GM20000 (cell line): ENCODE measurements at places on chromosomes 16 and 17.

GRCh38 chr17:17511881-17512858 is 16.0 kb upstream of the RASD1 start:
- no peak for DNase-seq

GRCh38 chr17:2304931-2305330 is 1.2 kb downstream of the SRR start:
- no peak for DNase-seq

GRCh38 chr16:5722116-5722619 is 624.6 kb upstream of the EEF2KMT start:
- DNase-seq: no peak

DNA sequence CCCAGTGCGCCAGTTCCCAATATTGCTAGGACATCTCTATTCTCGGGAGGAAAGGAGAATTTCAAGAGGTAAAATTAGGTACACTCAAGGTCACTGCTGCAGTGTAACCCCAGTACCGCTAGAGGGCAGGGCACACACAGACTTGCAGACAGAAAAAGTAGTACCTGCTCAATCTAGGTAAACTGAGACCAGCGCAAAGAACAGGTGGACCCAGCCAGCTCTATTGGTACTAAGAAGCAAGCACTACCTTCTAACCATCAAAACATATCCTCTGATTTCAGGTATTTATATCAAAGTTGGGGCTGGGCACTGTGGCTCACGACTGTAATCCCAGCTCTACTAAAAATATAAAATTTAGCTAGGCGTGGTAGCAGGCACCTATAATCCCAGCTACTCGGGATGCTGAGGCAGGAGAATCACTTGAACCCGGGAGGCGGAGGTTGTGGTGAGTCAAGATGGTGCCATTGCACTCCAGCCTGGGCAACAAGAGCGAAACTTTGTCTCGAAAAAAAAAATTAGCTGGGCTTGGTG is 3.6 kb upstream of the WDR81 start:
- peak; percentile 59 for DNase-seq

GRCh38 chr17:64005734-64006167 is 7.6 kb downstream of the PRR29 start:
- no peak for DNase-seq

DNA sequence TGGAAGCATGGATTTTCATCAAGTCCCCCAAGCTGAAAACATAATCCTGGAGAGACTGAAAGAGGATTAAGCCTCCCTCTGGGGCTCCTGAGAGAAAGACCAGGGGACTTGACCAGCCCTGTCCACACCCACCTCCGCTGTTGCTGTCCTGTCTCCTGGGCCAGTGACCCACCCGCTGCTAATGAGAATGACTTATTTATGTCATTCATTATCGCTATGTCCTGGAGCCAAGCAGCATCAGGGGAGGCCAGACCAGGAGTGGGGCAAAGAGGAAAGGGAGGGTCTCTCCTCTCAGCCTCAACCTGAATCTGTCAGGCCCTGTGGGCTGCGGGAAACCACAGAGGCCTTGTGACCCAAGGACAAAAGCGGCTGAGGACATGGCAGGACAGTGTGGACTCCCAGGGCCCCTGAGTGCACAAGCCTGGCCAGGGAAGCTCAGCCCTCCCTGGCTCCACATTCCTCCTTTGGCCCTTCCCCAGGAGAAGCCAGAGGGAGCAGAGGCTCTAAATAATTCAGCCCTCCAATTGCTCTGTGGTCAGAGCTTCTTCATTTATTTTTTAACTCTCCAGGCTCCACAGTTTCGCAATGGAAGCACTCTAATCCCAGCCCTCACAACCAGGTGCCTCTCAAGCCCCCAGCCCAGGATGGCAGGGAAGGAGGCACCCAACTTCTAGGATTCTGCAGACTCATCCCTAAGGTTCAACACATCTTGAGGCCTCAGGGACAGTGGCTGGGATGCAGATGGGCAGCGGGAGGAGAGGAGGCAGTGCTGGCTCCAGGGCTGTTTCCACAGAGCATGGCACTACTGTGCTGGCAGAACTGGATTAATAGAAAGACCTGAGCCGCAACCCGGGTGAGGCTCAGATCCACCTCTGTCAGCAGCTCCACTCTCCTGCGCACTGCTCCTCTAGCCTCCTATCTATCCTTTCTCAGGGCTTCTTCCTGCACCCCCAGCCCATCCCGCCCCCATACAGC is 19.1 kb downstream of the CUEDC1 start:
- DNase-seq: no peak

DNA sequence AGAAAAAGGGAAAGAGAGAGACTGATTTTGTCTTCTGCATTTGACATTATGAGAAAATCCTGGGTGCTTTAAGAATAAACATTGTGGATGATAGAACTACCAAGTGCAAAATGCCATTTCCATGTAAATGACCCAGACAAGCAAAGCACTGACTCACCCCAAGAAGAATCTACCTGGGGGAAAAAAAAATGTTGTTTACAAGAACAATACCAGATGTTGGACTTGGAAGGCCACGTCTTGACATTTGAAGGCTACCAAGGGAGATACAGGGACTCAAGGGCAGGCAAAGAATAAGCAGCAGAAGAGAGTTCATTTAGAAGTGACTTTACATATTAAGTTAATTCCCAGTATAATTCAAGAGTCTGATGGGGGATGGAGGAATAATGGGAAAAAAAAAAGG is 125.3 kb downstream of the TMEM114 start:
- no peak for DNase-seq

- peak; percentile 71 for DNase-seq
Measured at GRCh38 chr17:44203731-44204440, 4.2 kb upstream of the ATXN7L3 start.

DNA sequence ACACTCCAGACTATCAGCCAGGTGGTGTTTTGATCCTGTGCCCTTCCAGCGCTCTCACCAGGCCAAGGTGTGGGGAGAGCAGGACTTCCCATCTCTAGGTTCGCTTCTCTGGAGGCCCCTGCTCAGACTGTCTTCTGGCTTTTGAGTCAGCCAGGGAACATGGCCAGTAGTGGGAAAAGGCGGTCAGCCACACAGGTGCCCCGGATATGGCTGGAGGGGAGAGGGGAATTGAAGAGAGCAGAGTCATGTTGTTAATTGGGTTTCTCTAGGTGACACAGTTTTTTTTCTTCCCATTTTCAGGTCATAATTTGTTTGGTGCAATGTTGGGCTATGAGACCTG is 1.5 kb downstream of the MINK1 start:
- no peak for DNase-seq

DNA sequence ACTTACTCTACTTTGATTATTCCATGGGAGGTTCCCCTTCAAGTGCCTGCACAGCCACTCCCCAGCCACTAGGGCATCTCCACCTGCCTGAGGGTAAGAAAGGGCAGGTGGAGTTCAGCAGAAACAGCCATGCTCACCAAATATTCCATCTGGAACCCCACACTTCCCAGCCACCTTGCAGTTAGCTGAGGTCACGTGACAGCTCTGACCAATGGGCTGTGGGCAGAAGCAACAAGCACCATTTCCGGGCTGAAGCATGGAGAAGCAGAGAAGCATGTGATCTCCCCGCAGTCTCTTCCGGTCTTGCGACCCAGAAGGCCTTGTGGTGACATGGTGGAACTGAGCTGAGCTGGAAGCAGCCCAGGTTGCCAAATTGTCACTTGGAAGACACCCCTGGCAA is 108.6 kb downstream of the CCT6B start:
- no peak for DNase-seq

DNA sequence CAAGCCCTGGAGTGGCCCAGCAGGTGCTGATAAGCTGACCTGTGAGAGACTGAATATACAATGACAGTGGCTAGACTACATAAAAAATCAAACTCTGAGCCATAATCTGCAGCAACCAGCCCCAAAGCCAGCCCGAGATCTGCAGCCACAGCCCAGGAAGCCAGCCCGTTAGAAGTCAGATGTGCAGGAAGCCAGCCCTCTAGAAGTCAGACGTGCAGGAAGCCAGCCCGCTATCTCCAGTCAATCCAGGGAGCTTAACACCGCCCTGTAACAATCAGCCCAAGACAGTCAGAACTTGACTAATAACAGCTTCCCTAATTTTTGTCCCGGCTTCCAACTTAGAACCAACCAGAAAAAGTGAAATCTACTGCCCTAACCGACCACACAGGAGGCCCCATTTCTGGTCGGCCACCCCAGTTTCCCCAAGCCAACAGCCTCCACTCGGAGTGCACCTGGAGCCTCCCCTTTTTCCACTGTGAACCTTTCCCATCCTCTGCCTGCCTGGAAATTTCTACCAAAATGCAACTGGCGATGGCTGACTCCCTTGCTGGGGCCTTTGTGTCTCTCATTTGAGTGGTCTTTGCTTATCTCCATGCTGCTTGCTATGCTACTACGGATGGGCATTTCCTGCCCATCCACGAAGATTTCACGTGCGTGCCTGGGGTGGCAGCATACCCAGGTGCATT is 769.3 kb downstream of the KCNJ18 start:
- DNase-seq: no peak

DNA sequence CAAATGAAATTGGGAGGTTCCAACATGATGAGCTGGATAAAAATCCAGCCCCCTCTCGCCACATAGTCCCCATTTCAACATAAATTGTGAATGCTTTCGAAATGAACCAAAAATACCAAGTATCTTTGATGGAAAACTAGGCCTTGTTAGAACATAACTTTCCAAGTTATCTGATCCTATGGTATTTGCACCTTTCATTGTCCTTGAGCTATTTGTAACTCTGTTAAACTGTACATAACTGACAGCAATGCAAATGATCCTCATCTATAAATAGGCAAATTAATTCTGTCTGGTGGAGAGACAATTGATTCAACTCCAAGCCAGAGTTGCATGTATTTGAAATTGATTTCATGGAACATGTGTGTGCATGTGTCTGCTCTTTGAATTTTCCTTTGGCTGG is 18.2 kb downstream of the CMTM4 start:
- DNase-seq: no peak

GRCh38 chr16:57882792-57883191 is 80.5 kb upstream of the KIFC3 start:
- peak; percentile 19 for DNase-seq

- DNase-seq: no peak
Measured at GRCh38 chr17:31092475-31093064, 2.2 kb upstream of the NF1 start.

DNA sequence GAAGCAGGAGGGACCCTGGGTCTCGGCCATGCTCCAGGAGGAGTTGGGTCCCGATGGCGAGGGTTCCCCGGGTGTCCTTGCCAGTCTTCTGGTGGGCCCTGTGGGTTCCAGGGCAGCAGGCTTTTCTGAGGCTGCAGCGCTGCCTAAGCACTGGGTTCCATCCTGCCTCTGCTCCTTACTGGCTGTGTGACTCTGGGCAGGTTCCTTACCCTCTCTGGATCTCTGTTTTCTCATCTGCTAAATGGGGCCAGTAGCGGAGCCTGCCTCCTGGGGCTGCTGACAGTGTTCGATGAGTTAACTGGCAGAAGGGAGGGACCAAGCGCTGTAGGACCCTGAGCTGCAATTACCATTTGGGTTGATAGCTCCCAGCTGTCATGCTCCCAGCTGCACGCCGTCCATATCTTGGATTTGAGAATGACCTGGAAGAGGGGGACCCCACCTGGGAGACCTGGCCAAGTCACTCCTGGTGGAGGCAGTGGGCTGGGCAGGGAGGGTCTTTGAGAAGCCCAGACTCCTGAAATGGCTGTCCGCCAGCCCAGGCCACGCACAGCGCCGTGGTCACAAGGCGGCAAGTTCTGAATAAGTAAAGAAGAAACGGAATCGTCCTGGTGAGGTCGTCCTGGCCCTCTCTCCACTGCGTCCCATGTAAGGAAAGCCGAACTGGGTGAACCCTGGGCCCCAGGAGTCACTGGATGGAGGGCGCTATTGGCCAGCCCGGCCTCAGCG is 47.2 kb upstream of the GSE1 start:
- no peak for DNase-seq

DNA sequence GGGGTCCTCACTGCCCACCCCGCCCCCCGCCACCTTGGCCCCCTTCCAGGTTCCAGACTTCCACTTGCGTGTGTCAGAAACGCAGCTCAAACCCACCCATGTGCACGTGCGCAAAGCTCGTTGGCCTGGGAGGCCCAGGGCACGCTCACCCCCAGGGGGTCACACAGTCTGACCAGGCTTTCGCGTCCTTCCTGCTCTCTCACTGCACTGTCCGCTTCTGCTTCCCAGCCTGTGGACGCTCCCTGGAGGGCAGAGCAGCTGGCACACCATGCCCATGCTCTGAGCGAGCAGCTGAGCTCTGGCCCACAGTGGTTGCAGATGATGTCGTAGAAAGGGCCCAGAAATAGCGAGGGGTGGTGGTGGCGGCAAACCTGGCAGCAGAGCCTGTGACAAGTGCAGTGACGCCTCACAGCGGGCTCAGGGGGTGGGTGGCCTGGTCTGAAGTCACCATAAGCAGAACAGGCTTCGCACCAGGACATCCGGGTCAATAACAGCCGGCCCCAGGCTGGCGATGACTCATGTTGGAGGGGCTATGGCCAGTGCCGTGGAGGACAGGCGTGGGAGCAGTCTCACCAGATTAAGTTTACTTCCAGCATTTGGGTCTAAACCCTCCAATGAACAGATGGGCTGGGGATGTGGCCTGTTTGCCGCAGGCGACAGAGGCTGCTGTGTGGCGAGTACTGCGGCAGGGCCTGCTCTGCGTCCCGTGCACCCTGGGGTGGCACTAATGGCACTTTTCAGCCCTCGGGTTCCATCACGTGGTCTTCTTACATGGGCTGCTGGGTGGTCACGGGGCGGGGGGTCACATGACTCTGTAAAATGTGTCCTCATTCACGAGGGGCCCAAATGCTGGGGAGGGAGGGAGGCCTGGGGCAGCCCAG is 49.0 kb downstream of the NT5M start:
- no peak for DNase-seq

- DNase-seq: no peak
Measured at GRCh38 chr16:55872130-55872529, 3.0 kb downstream of the CES5A start.

DNA sequence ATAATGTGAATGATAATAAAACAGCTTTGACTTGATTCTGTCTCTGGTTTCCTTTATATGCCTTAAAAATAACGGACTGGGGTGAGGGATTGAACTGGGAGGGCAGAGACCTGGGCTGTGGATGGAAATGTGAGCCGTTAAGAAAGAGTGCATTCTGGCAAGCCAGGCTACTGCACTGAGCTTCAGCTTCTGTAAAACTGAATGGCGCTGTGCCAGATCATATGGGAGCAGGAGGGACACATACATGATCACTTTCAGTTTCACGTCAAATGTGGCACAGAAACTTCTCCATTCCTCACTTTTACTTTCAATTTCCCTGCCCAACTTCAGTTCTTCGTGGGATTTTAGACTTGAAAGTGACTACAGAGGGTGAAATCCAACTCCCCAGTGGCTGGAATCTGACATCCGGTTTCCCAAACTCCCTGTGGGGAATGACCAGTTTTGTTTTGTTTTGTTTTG is 1.1 kb downstream of the MT2A start:
- DNase-seq: peak; percentile 84

DNA sequence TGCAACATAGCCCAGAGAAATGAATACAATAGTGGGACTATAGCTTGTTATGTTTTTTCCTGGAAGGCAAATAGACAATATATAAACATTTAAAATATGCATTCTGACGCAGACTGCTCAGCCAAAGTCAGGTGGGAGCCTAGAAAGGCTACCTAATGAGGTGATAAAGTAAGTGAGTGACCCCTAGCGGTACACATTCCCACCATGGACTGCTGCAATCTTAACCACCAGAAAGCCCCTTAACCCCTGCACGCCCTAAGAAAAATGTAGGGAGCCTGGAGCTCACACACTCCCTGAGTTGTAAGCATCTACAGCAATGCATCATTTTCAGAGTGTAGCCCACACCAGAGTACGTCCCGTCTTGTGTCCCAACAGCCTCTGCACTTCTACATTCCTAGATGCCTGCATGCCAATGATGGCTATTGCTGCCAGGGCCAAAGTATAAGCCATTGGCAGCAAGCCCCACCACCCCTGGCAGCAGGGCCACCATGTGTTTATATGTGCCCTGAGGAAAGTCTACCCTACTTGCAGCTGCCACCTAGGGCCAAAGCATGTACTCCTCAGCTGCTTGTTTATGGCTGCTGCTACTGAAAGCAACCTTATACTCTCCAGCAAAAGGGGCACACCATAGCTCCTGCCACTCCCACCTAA is 127.6 kb downstream of the KIF2B start:
- no peak for DNase-seq
